ENCODE measurements at places on chromosomes 7 and 10.

- no peak for DNase-seq
Measured at GRCh38 chr7:123865517-123866117, 20.6 kb downstream of the HYAL4 start.

- DNase-seq = no peak
Measured at GRCh38 chr10:125415006-125415633, 254.8 kb upstream of the CTBP2 start.

- DNase-seq = no peak
Measured at GRCh38 chr7:22013711-22014110, 68.0 kb upstream of the CDCA7L start.

DNA sequence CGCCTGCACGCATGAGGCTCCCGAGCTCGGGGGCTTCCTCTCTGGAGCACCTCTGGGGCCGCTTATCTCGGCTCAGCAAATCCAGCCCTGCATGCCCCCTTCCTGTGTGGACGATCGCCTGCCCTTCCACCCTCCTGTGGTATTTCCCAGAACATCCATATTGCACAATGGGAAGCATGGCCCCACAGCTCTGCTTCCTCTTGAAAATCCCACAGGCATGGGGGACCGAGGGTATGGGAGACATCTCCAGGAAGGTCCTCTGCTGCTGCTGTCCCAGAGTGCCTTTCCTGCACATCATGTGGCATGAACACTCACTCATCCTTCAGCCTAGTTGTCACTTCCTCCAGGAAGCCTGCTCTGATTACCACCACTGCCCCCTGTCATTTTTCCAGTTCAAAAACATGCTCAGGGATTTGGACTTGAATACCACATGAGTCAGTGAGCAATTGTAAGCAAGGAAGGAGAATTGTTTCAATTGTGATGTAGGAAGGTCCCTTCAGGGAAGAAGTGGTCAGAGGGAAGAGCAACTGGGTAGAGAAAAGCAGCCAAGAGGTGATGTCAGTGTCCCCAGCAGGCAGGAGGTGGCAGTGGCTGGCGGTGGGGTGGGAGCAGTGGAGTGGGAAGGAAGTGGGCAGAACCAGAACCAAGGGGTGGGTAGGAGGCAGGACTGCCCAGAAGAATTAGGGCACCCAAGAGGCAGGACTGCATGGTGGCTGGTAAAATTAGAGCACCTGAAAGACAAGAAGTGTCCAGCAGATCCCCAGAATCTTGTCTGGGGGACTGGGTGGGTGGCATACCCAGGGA is 67.5 kb upstream of the ZMIZ1 start:
- no peak for DNase-seq

DNA sequence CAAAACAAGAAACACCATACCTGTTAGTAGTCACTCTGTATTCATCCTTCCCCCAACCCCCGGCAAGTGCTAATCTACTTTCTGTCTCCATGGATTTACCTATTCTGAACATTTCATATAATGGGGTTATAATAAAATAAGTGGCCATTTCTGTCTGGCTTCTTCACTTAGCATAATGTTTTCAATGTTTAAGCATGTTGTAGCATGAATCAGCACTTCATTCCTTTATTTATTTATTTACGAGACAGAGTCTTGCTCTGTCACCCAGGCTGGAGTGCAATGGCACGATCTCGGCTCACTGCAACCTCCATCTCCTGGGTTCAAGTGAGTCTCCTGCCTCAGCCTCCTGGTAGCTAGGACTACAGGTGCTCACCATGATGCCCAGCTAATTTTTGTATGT is 69.2 kb downstream of the HIP1 start:
- DNase-seq = no peak

GRCh38 chr7:101550641-101551541 is 78.2 kb downstream of the MYL10 start:
- DNase-seq = no peak

- DNase-seq = no peak
Measured at GRCh38 chr10:11197878-11198277, 180.2 kb downstream of the CELF2 start.

DNA sequence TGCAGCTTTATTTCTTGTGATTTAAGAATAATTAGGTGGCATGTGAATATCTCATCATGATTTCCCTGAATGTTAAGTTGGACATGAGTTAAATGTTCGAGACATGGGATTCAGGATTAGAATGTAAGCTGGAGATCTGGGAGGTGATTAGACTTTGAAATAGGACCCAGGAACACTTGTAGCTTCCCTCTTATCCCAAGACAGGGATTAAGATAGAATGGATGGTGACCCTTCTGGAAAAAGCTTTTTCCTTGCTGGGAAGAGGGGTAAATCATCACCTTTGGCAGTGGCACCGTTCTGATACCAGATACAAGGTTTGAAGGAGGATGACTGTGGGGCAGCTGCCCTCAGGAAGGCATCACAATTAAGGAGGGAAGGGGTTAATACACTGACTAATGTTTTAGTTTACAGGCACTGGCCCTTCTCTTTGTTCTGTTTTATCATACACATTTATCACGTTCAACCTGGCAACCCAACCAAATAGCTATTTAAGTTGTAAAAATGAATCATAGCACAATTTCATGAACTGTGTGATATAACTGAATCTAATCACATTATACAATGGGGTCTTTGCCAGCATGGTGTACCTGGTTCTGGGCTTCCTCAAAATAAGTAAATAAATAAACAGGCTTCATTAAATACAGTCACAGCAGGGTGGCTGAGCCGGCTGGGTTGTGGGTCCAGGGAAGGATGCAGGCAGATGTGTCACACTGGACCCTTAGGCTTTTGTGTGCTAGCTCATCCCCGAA is 212.7 kb downstream of the LRMDA start:
- DNase-seq = no peak

GRCh38 chr10:48605786-48606529 is 1.1 kb upstream of the ARHGAP22 start:
- no peak for DNase-seq

GRCh38 chr7:144738708-144739314 is 97.0 kb downstream of the TPK1 start:
- DNase-seq = no peak

DNA sequence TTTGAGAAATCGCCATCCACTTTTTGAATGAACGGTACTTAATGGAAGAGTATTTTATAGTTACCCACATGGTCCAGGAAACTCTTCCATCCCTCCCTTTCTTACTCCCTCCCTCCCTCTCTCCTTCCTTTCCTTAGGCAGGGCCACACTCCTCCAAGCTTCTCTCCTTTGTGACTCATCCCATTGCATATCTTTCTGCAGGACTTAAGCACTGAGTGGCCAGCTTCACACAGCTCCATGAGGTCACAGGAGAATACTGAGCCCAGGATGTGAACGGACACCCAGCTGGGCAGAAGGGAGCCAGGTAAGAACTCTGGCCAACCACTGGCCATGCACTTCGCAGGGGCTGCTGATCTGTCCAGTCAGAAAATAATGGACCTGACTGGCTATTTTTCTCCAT is 189.7 kb upstream of the ADCY1 start:
- no peak for DNase-seq

DNA sequence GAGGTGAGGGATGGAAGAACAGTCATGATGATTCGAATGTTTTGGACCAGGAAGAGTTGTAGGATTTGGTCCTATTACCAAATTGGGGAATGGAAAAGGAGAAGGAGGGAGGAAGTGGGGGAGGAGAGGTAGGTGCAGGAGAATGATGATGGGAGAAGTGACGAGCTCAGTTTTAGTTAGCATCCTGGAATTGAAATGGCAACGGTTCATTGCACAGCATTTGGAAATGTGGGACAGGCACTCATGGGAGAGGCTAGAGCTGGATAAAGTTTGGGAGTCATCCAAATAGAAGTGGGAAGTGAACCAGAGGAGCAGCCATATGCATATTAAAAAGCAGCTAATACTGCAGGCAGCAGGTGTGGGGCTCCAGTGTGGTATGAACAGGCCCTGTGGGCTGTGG is 253.6 kb downstream of the SORCS3 start:
- DNase-seq = no peak

GRCh38 chr7:26159243-26159642 is 7.2 kb downstream of the NFE2L3 start:
- no peak for DNase-seq

DNA sequence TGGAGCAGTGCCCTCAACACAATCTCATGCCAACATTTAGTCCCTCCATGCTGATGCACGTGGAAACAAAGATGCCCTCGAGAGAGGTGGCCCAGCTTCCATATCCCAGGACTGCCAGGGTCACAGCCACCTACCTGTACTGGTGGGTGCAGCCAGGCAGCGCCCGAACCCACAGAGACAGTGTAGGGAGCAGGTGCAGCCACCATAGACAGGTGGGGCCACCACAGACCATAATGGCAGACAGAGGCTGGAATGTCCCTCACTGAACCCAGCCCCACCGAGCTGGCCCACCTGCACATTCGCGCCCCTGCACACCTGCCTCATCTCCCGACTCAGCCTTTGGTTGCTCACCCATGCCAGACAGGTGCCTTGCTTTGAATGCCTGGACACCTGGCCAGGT is 18.3 kb upstream of the CPXM2 start:
- DNase-seq = no peak

DNA sequence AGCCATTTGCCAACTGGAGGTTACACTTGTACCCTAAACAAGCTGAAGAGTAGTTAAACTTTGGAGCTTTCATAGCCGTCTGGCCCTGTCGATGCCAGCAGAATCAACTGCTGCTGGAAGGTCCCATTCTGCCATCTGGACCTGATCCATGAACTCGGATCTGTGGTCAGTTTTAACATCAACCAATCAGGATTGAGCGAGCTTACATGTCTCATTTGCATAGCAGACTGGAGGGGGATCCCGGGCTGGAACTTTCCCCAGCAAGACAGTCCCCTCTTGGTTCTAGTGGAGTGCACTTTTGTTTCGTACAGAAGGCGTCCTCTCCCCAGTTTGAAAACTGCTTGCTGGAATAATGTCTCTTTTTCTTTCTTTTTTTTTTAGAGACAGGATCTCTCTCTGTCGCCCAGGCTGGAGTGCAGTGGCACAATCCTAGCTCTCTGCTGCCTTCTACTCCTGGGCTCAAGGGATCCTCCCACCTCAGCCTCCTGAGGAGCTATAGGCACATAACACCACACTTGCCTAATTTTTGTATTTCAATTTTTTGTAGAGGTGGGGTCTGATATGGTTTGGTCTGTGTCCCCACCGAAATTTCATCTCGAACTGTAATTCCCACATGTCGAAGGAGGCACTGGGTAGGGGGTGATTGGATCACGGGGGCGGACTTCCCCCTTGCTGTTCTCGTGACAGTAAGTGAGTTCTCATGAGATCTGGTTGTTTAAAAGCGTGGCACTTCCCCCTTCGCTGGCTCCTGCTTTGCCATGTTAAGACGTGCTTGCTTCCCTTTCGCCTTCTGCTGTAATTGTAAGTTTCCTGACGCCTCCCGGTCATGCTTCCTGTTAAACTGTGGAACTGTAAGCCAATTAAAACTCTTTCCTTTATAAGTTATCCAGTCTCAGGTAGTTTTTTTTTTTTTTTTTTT is 42.8 kb upstream of the SEPHS1 start:
- DNase-seq = no peak

GRCh38 chr7:128233471-128233870 is 7.6 kb upstream of the LEP start:
- DNase-seq = no peak
